ENCODE measurements at places on chromosomes 11 and 22.

- DNase-seq: no peak
Measured at GRCh38 chr11:4087551-4087950, 7.0 kb upstream of the RRM1 start.

DNA sequence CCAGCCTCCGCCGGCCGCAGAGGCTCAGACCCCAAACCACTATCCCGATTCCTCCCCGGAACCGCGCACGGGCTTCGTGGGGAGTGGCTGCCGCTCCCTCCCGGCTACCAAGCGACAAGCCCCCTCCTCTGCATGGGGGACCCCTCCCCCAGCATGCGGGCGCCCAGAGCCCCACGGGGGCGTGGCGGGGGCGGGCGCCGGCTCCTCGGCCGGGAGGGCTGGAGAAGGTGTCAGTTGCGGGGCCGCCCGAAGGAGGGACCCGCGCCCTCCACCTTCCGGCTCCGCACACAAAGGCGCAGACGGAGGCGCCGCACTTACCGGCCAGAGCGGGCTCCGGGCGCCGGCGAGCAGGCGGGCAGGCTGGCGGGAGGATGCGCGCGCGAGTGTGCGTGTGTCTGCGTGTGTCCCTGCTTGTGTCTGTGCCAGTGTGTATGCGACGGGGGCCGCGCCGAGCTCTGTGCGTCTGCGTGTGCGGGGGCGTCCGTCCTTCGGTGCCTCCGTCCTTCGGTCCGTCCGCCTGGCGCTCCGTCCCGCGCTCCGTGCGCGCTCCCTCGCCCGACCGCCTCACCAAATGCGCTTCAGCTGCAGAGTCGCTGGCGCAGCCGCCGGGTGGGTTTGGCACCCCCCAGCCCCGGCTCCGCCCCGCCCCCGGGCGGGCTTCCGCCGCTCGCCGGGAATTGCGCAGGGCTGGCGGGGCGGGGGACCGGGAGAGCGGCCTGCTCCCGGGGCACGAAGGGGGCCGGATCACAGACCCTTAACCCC lies at the start of gene PTPN5:
TSS of gene PTPN5 (minus strand) at position 592 of the 762 bp plus-strand sequence. CDS start 19,840 bp downstream, outside the sequence.
- DNase-seq: no peak

DNA sequence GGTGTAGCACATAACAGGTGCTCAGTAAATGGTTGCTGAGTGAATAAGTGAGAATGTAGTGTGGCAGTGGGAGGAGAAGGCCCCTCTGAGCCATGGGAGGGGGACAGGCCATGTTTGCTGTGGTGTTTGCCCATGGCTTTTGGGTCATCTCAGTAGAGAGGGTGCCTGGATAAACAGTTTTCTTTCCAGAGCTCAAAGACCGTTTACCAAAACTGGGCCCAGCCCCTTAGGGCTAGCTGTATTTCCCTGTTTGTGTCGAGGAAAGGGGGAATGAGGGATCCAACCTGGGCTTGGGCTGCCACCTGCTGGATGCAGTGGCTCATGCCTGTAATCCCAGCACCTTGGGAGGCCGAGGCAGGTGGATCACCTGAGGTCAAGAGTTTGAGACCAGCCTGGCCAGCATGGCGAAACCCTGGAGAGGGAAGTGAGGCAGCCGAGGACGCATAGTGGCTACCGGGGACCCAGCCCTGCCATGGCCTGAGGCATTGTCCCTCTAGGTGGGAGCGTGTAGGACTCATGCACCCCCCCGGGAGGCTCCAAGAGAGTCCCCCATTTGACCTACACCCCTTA lies 8.7 kb upstream of the LTO1 start:
- DNase-seq: no peak

- no peak for DNase-seq
Measured at GRCh38 chr11:44923806-44924205, 26.9 kb downstream of the TP53I11 start.

- no peak for DNase-seq
Measured at GRCh38 chr11:34261820-34262219, 96.0 kb downstream of the ABTB2 start.

GRCh38 chr11:107683061-107683460 lies 28.8 kb downstream of the SLN start:
- no peak for DNase-seq
